Skin of body (tissue), 3 donors: ENCODE measurements at places on chromosomes 12 and 14. TPM values are rescaled to one million over a fixed set of nuclear protein-coding genes. Genes with fewer than 3 reads are reported as not detected.

- no peak for DNase-seq
These were observed 4.0 kb downstream of the KRT1 start for GRCh38 chr12:52676163-52676562.

CLEC1A gene
- 2.8 TPM for total RNA-seq

- no peak for DNase-seq
These were observed 12.5 kb downstream of the NR2C1 start for GRCh38 chr12:95060951-95061350.

DNA sequence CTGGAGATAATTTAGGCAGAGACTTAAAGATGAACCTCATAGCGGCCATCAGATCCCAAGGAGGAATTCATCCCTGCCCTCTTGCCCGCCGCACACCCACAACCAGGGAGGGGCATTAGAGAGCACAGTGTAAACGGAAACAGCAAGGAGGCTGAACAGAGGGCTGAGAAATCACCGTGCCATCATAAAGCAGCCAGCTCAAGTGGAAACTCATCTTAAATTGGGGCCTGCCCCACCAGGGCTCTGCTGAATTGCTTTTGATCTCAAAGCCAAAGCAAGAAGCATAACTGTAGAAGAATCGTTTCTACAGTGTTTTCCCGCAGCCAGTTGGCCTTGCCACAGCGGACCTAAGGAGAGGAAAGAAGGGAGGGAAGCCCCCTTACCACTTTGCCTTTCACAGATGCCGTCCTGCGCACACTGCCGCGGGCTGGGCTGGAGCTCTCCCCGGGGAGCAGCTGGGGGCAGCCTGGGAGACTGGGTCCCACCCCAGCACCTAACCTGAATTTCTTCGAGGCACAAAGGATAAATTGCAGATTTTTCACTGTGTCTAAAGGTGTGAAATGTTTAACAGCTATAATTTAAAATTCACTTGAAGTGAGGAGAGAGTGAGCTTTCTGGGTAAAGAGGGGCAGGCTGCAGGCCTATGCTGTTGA is 51.8 kb upstream of the MMP17 start:
- no peak for DNase-seq

DNA sequence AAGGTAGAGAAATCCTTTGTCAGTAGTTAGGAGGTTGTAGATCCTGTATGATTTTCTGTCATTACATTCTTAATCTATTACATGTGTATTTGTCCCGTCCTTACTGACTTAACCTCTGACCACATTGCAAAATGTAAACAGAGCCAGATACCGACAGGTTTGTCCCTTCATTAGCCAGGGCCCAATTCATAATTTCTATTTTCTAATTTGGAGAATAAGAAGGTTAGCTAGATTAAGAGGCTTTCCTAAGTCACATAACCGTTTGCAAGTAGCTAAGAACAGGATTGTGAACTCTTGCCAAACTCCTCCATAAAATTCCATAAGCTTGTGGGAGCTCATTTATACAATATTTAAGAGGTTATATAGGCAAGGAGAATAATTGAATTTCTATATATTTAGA is 352.6 kb downstream of the RAD51B start:
- no peak for DNase-seq

DNA sequence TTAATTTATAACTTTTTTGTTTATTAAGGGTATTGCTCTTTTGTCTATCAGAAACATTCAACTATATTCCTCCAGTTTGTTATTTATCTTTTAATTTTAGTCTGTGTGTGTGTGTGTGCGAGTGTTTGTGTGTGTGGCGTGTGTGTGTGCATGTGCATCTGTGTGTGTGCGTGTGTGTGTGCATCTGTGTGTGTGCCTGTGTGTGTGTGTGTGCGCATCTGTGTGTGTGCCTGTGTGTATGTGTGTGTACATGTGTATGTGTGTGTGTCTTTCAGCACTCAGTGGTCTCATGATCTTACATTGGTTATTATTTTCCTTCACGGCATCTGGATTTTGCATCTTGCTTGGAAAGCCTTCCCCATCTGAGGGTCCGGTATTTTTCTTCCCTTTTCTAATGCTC is 281.1 kb upstream of the RTL1 start:
- peak; percentile 16 for DNase-seq

DNA sequence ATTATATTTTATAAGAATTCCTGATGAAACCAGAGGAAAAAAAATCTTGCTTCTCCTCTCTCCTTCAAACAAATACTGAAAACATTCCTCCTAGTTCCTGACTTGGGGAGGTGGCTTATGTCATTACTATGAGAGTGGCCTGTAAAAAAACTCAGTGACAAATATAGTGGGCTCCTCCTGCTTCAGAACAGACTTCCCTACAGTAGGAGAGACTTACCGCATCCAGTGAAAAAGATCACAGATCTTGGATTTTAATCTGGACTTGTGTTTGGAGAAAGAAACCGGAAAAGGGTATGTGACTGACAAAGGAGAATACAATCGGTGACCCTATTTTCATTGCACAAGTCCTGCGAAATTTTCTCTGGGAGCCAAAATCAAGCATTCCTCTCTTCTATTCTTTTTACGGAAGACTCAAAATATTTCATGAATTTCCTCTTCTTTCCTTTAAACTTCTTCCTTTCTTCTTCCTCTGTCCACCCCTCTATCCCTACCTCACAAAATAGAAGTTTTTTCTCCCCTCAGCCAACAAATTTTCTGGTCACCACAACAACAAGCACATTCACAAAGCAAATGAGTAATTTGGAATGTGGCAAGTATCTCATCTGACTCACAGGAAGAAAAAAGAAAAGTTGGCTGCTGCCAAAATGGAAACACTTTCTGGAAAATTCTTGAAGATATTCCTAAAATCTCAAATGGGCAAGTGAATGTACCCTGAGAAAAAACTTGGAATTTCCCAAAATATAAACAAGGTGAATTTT is 185.1 kb upstream of the CDKN3 start:
- DNase-seq = no peak

DNA sequence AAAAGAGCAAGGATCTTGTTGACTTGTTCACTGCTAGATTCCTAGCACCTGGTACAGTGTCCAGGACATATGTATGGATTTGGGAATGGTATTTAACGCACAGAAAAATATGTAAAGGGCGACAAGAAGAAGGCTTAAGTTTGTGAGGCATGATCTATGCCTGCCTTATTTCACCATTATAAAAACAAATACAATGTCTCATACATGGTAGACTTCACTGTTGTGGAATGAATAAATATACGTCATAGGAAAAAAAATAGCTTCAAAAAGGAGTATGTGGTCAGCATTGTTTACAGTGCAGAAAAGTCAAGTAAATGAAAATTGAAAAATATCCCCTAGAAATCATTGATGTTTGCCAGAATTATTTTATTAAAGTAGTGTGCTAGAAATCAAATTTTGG is 30.0 kb downstream of the HCFC2 start:
- DNase-seq = no peak

- no peak for DNase-seq
These were observed 12.6 kb upstream of the PTPRR start for GRCh38 chr12:70933133-70933532.

- DNase-seq = no peak
These were observed 16.1 kb downstream of the ERP29 start for GRCh38 chr12:112029301-112029700.

DNA sequence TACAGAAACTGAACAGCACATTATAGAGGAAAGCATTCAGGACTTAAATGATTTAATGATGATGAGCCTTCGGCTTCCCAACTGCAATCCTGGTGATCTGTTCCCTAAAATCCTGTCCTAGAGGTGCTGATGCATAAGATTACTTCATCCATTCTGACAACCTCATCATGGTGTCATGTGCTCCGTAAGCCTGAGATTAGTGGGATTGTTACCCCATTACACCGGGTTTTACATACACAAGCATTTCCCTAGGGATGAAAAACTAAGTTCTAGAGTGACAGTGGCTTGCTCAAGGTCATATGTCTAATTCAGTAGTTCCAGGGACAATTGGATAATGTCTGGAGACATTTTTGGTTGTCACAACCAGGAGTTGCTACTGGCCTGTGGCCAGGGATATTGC is 2.5 kb upstream of the RNASE13 start:
- DNase-seq = no peak

ADAM21 gene
- total RNA-seq = 0.10 TPM

DNA sequence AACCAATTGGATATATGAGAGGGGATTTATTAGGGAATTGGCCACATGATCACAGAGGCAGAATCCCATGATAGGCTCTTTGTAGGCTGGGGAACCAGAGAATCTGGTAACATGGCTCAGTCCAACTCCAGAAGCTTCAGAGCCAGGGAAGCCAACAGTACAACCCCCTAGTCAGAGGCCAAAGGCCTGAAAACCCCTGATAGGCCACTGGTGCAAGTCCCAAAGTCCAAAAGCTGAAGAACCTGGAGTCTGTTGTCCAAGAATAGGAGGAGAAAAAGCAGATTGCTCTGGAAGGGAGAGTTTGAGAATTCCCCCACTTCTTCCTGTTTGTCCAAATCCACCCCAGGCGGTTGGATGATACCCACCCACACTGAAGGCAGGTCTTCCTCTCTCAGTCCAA is 8.2 kb upstream of the TROAP start:
- DNase-seq = no peak

GRCh38 chr12:24796876-24797275 is 152.0 kb downstream of the BCAT1 start:
- DNase-seq = no peak

GYS2 gene
- total RNA-seq = not detected

DNA sequence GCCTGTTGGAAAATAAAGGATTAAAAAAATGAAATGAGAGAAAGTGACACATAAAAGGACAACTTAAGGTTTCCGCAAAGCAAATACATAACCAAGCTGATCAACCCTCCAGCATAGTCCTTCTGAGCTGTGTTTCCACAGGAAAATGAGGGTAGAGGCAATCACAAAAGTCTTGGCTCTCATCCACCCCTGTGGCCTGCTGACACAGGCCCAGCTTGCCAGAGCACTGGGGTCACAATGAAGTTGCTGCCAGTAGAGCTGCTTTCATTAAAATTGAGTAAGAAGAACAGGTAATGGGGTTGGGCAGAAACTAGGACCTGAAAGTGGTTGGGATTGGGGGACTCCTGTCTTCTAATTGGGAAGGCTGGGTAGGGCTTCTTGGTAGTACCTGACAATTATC is 65.9 kb downstream of the RERG start:
- DNase-seq = no peak

PRR4 gene
- 1.6 TPM for total RNA-seq

DNA sequence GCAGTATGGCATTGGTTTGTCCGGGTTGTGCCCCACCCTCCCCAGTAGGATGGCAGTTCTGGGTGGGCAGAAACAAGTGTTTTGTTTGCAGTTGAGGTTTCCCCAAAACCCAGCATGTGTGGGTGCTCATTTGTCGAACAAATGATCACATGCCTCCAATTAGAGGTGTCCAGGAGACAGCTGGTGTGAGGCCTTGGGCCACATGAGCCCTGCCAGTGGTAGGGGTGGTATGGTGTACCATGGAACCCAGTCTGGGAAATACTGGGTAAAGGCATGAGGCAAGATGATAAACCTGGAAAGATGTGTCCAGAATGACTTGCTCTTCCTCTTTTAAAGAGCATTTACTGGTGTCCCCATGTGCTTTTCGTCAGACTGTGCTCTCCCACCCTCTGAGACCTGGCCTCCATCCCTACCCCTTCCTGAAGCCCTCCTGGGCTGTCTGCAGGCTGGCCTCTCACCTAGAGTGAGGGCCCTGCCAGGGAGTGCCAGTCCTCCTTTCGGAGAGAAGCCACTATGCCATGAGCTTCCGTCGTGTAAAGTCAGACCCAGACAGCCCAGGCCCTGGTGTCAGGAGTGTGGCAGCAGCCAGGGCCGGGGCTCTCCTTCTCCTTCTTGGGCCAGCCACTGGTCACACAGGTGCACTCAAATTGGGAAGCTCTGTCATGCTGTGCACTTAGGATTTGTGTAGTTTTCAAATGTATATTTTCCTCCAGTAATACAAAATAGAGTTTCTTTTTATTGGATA is 17.6 kb downstream of the ANKRD9 start:
- no peak for DNase-seq

RIPK3 gene
- total RNA-seq = 5.6 TPM

LIN7A gene
- 5.9 TPM for total RNA-seq

CISTR gene
- total RNA-seq = not detected

DNA sequence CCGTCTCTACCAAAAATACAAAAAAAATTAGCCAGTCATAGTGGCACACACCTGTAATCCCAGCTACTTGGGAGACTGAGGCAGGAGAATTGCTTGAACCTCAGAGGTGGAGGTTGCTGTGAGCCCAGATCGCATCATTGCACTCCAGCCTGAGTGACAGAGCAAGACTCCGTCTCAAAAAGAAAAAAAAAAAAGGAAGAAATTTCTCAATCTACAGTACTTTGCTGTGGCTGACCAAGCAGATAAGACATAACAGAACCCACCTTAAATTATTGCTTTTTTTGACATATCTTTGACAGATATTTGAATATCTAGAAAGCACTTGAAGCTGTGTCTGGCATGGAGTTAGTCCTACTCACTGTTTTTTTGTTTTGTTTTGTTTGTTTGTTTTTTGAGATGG is 34.9 kb upstream of the HNF1A start:
- DNase-seq = no peak

- DNase-seq = no peak
These were observed 345.5 kb upstream of the MGAT4C start for GRCh38 chr12:86601550-86602308.

USP44 gene
- 0.99 TPM for total RNA-seq

- DNase-seq = no peak
These were observed 152.2 kb upstream of the CNOT2 start for GRCh38 chr12:70091021-70091521.

GRCh38 chr14:23306412-23307145 is at the start of gene BCL2L2:
Gene BCL2L2 (plus strand): TSS chr14:23306833. CDS start chr14:23307768, 935 bp downstream.
- DNase-seq = peak; percentile 90

DNA sequence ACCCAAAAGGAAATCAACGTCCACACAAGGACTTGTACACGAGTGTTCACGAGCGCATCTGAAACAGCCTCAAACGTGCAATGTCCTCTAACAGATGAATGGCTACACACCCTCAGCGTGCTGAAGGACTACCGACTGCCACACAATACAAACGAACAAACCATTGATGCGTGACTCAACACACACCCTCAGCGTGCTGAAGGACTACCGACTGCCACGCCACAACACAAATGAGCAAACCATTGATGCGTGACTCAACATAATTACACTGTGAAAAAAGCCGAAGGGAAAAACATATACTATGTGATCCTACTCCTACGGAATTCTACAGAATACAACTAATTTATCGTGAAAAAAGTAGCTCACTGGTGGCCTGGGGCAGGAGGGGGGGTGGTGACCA is 25.1 kb upstream of the BTBD6 start:
- no peak for DNase-seq

GRCh38 chr12:121139286-121139685 is 6.6 kb downstream of the P2RX7 start:
- no peak for DNase-seq

- no peak for DNase-seq
These were observed 67.9 kb upstream of the PDZRN4 start for GRCh38 chr12:41120211-41120610.

GRCh38 chr12:131082290-131083194 is 128.8 kb downstream of the ADGRD1 start:
- DNase-seq = no peak

DNA sequence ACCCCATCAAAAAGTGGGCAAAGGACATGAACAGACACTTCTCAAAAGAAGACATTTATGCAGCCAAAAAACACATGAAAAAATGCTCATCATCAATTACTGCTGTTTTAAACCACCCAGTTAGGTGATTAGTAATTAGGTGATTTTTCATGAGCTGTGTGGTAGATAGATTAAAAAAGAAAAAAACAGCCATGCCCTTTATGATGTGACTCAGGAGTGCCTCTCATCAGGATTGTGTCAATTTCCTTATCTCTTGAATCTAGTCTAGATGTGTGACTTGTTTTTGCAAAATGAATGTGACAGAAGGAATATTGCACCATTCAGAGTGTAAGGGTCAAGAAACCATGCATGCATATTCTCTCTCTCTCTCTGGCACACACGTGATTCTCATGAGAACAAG is 5.7 kb downstream of the OR10A7 start:
- no peak for DNase-seq
